Aorta (tissue), 5 donors: ENCODE measurements at places on chromosomes 12 and 14. TPM values are rescaled to one million over a fixed set of nuclear protein-coding genes. Genes with fewer than 3 reads are reported as not detected.
A peak's percentile ranks its signal among the peaks of the same experiment; 100 is the strongest.

DNA sequence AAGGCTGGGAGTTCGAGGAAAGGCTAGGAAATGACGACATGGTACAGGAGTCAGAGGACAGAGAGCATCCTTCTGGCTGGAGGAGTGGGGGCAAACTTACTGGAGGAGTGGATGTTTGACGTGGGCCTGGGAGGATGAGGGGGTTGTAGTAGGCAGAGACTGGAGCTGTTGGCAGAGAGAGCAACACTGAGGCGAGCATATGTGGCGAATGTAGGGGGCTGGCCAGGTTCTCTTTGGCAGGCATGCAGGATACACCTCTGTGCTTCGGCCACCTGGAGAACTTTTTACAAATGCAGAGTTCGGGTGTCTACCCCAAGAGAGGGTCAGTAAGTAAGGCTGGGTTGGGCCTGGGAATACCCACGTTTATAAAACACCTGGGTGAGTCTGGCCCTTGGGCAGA, 385.7 kb downstream of the FUT8 start:
- no peak overlapping the region for H3K4me3 ChIP-seq
- no peaks in the 10 kb centered on the region for H3K36me3 ChIP-seq
- no peaks in the 10 kb centered on the region for H3K4me1 ChIP-seq
- no peak for DNase-seq
- H3K27me3 ChIP-seq = no peaks in the 10 kb centered on the region
- no peak overlapping the region for H3K27ac ChIP-seq

GRCh38 chr12:113422886-113423669, 898 bp downstream of the SDSL start:
- H3K27me3 ChIP-seq = no peaks in the 10 kb centered on the region
- no peak overlapping the region for H3K4me3 ChIP-seq
- no peak for DNase-seq
- H3K27ac ChIP-seq = no peak overlapping the region

DNA sequence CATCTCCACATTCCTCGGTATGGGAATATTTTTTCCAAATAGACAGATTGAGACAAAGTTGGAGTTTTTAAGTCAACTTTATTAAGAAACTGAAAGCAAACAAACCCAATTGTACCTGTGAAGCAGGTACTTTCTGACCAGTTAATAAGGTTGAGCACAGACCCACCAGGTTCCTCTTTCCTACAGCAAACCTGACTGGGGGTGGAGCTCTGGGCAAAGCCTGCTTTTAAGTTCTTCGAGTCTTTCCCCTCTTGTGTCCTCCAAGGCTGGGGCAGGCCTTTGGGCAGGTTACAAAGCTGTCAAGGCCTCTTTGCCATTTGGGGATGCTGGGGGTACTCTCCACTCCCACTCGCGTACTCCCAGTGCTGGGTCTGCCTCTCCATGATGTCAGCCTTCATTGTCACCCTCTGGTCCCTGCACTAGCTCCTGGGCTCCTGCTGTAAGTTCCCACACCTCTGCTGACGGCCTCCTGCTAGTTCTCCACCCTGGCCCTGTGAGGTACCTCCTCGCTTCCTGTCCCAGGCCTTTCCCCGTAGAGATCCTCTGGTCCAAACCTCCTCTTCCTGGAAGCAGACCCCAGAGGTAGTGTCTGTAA, 3.2 kb downstream of the KCNH3 start:
- H3K27me3 ChIP-seq = no peaks in the 10 kb centered on the region
- H3K36me3 ChIP-seq = no peaks in the 10 kb centered on the region
- H3K27ac ChIP-seq = no peak overlapping the region
- peak; percentile 34 for DNase-seq
- no peak overlapping the region for H3K4me3 ChIP-seq

DNA sequence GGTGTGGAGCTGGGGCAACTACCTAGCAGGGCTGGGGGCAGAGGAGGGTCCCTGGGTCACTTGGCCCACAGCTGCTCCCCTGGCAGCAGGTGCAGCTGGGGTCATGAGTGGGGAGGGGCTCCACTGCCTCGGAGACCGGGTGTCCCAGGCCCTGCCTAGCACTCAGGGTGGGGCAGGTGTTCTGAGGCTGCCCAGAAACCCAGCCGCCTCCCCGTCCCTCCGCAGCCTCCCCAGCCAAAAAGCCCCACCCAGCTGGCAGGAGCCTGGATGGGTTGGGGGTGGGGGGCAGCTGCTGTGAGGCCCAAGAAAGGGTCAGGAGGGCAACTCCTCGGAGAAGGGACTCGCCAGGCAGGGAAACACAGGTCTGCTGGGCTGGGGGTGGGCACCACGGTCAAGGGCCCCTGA, 11.2 kb downstream of the AHNAK2 start:
- no peak overlapping the region for H3K4me3 ChIP-seq
- H3K27me3 ChIP-seq = no peaks in the 10 kb centered on the region
- no peaks in the 10 kb centered on the region for H3K36me3 ChIP-seq
- no peak overlapping the region for H3K27ac ChIP-seq
- DNase-seq = no peak
- no peaks in the 10 kb centered on the region for H3K4me1 ChIP-seq

- H3K27ac ChIP-seq = no peak overlapping the region
- H3K27me3 ChIP-seq = no peaks in the 10 kb centered on the region
- DNase-seq = no peak
- no peaks in the 10 kb centered on the region for H3K4me1 ChIP-seq
- no peak overlapping the region for H3K4me3 ChIP-seq
These were observed 10.8 kb downstream of the MGP start for GRCh38 chr12:14874882-14875281.

- no peak for DNase-seq
- no peak overlapping the region for H3K27ac ChIP-seq
- no peaks in the 10 kb centered on the region for H3K27me3 ChIP-seq
- H3K4me3 ChIP-seq = peak overlapping the region; percentile 39
These were observed 2.0 kb downstream of the SCYL2 start for GRCh38 chr12:100268835-100269564.

GRCh38 chr14:64653900-64654245, 50.4 kb upstream of the PLEKHG3 start:
- no peak overlapping the region for H3K27ac ChIP-seq
- no peaks in the 10 kb centered on the region for H3K4me1 ChIP-seq
- no peak overlapping the region for H3K4me3 ChIP-seq
- no peaks in the 10 kb centered on the region for H3K27me3 ChIP-seq
- no peaks in the 10 kb centered on the region for H3K36me3 ChIP-seq

DNA sequence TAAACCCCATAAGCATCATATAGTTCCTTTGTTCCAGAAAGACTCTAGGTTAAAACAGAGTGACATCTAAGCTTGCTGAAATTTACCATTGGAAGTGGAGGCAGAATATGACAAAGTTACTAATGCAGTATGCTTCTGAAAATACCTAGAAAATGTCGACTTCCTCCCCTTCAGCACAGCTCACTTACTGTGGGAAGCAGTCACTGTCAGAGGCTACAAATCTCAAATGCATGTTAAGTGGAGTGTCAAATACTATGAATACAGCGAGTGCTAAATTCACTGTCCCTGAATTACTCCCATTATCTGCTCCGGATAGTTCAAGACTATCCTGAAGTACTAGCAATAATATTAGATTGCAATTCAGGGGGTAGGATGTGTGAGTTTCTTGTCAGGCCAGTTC, 1454.6 kb downstream of the AACS start:
- no peak for DNase-seq
- no peaks in the 10 kb centered on the region for H3K36me3 ChIP-seq
- H3K4me1 ChIP-seq = no peaks in the 10 kb centered on the region
- no peak overlapping the region for H3K4me3 ChIP-seq

- no peak overlapping the region for H3K27ac ChIP-seq
- DNase-seq = no peak
- H3K4me1 ChIP-seq = no peaks in the 10 kb centered on the region
- no peak overlapping the region for H3K4me3 ChIP-seq
- H3K27me3 ChIP-seq = peaks cover 1% of the 10 kb centered on the region
- no peaks in the 10 kb centered on the region for H3K36me3 ChIP-seq
These were observed 4.3 kb downstream of the GAPDH start for GRCh38 chr12:6538420-6539313.

GRCh38 chr12:75705749-75706711, 194.6 kb upstream of the KRR1 start:
- H3K27me3 ChIP-seq = no peaks in the 10 kb centered on the region
- no peaks in the 10 kb centered on the region for H3K4me1 ChIP-seq
- no peaks in the 10 kb centered on the region for H3K36me3 ChIP-seq
- DNase-seq = peak; percentile 77
- no peak overlapping the region for H3K4me3 ChIP-seq
- no peak overlapping the region for H3K27ac ChIP-seq

GRCh38 chr14:38175658-38176057, 32.0 kb upstream of the SSTR1 start:
- H3K27ac ChIP-seq = no peak overlapping the region
- no peaks in the 10 kb centered on the region for H3K27me3 ChIP-seq
- H3K4me3 ChIP-seq = no peak overlapping the region
- no peaks in the 10 kb centered on the region for H3K4me1 ChIP-seq
- no peak for DNase-seq
- no peaks in the 10 kb centered on the region for H3K36me3 ChIP-seq

- peaks cover 5% of the 10 kb centered on the region for H3K4me1 ChIP-seq
- H3K27me3 ChIP-seq = no peaks in the 10 kb centered on the region
- no peak overlapping the region for H3K4me3 ChIP-seq
- DNase-seq = no peak
- H3K36me3 ChIP-seq = no peaks in the 10 kb centered on the region
- no peak overlapping the region for H3K27ac ChIP-seq
These were observed 1.5 kb downstream of the CAPRIN2 start for GRCh38 chr12:30753233-30753632.

- H3K4me3 ChIP-seq = no peak overlapping the region
- no peaks in the 10 kb centered on the region for H3K27me3 ChIP-seq
- no peaks in the 10 kb centered on the region for H3K36me3 ChIP-seq
- H3K4me1 ChIP-seq = no peaks in the 10 kb centered on the region
- H3K27ac ChIP-seq = no peak overlapping the region
These were observed 8.3 kb upstream of the LRRC10 start for GRCh38 chr12:69619050-69619449.

GRCh38 chr14:39469094-39469710, 37.0 kb upstream of the FBXO33 start:
- DNase-seq = peak; percentile 47
- H3K27ac ChIP-seq = no peak overlapping the region
- no peaks in the 10 kb centered on the region for H3K36me3 ChIP-seq

- peak overlapping the region; percentile 95 for H3K27ac ChIP-seq
- DNase-seq = peak; percentile 54
- no peak overlapping the region for H3K4me3 ChIP-seq
- H3K4me1 ChIP-seq = peaks cover 7% of the 10 kb centered on the region
These were observed 31.9 kb upstream of the DUSP6 start for GRCh38 chr12:89384050-89384758.

GRCh38 chr14:20427231-20428009, 8.5 kb downstream of the KLHL33 start:
- H3K27ac ChIP-seq = no peak overlapping the region
- H3K27me3 ChIP-seq = no peaks in the 10 kb centered on the region
- DNase-seq = no peak
- no peak overlapping the region for H3K4me3 ChIP-seq

CALCOCO1 gene
- 259 TPM for total RNA-seq

GPRC5A gene
- total RNA-seq = 36.6 TPM

TPH2 gene
- total RNA-seq = not detected

DNM1L gene
- 92.5 TPM for total RNA-seq

MMP19 gene
- 26.4 TPM for total RNA-seq

RAD9B gene
- 2.2 TPM for total RNA-seq

KLRC2 gene
- total RNA-seq = 0.65 TPM

ARHGDIB gene
- total RNA-seq = 143 TPM

PROX2 gene
- not detected for total RNA-seq
